Spleen (tissue), 13 donors: ENCODE measurements at places on chromosomes 3 and 15. TPM values are rescaled to one million over a fixed set of nuclear protein-coding genes. Genes with fewer than 3 reads are reported as not detected.

The PLCD1 gene
- total RNA-seq: 18.0 TPM

The GOLGA8S gene
- total RNA-seq: 0.43 TPM

The LXN gene
- 14.2 TPM for total RNA-seq

The CCDC9B gene
- total RNA-seq: 6.3 TPM

The CADM2 gene
- total RNA-seq: 3.0 TPM

DNA sequence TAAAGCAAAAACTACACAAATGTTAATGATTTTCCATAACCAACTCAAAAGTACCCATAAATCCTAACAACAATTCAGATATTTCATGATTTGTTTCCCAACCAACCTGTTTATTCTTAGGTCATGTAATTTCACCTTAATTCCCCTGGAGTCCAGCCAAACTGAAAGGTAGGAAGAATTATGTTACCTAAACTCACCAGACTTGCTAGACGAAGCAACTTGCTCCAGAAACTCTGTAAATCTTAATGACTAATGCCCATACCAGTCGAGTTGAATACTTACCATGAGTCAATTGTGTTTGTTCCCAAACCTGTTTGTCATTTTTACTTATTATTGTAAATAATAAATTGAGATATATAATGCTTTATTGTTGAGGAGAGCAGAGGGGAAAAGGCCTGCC, 1030.0 kb downstream of the TBL1XR1 start:
- no peak overlapping the region for H3K27ac ChIP-seq
- no peak for DNase-seq
- H3K36me3 ChIP-seq: no peaks in the 10 kb centered on the region
- no peaks in the 10 kb centered on the region for H3K27me3 ChIP-seq
- H3K4me3 ChIP-seq: no peak overlapping the region

- no peak for DNase-seq
- no peaks in the 10 kb centered on the region for H3K4me1 ChIP-seq
- H3K36me3 ChIP-seq: peaks cover 89% of the 10 kb centered on the region
- no peak overlapping the region for H3K4me3 ChIP-seq
Observed at GRCh38 chr3:150582620-150583019, 20.5 kb upstream of the SELENOT start.

- peaks cover 16% of the 10 kb centered on the region for H3K4me1 ChIP-seq
- DNase-seq: peak; percentile 77
- peaks cover 28% of the 10 kb centered on the region for H3K36me3 ChIP-seq
- H3K27ac ChIP-seq: no peak overlapping the region
- H3K4me3 ChIP-seq: no peak overlapping the region
Observed at GRCh38 chr3:38001456-38002081, 11.0 kb downstream of the VILL start.

- no peaks in the 10 kb centered on the region for H3K36me3 ChIP-seq
- H3K4me1 ChIP-seq: peaks cover 26% of the 10 kb centered on the region
- DNase-seq: no peak
- H3K27me3 ChIP-seq: no peaks in the 10 kb centered on the region
- H3K27ac ChIP-seq: peak overlapping the region; percentile 77
Observed at GRCh38 chr3:114307222-114307830, 13.5 kb downstream of the TIGIT start.

DNA sequence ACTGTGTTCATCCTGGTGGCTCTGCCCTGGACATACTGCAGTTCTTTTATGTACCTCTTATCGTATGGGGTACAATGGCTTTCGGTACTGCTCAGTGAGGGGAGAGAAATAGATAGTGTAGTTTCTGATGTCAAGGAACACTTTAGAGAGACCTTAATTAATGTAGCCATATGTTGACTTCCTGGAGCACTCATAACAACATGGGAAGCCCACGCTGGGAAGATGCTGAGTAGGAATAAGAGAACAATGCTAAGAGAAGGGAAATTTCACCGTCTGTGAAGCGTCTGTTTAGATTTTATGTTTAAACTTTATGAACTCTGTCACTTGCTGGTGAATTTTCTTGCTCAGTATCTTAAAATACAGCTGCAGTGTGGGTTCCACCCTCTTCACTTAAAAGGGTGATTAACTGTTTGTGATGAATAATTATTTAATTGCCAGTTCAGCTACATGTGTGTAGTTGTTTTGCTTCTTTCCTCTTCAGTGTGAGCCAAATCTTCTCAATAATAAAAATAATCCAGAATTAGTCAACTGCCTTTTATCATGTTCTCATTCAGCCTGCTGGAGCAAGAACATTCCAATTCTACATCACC, 373.1 kb upstream of the TPRG1 start:
- no peaks in the 10 kb centered on the region for H3K27me3 ChIP-seq
- H3K36me3 ChIP-seq: no peaks in the 10 kb centered on the region
- peaks cover 10% of the 10 kb centered on the region for H3K4me1 ChIP-seq
- H3K27ac ChIP-seq: no peak overlapping the region

- no peaks in the 10 kb centered on the region for H3K27me3 ChIP-seq
- no peak for DNase-seq
- no peaks in the 10 kb centered on the region for H3K36me3 ChIP-seq
- no peaks in the 10 kb centered on the region for H3K4me1 ChIP-seq
- no peak overlapping the region for H3K4me3 ChIP-seq
Observed at GRCh38 chr15:95025924-95026728, 794.8 kb downstream of the MCTP2 start.

- H3K4me3 ChIP-seq: peak within 1 kb of the TSS; percentile 37
- peaks cover 4% of the 10 kb centered on the region for H3K4me1 ChIP-seq
- H3K36me3 ChIP-seq: no peaks in the 10 kb centered on the region
- no peak for DNase-seq
- H3K27me3 ChIP-seq: peaks cover 19% of the 10 kb centered on the region
Observed at GRCh38 chr3:120284747-120285507, at the start of gene GPR156. GPR156 (minus strand) TSS chr3:120285222; CDS start chr3:120244098, 41,124 bp downstream.

- H3K36me3 ChIP-seq: no peaks in the 10 kb centered on the region
- no peaks in the 10 kb centered on the region for H3K27me3 ChIP-seq
- H3K4me3 ChIP-seq: peak overlapping the region; percentile 4
- peaks cover 71% of the 10 kb centered on the region for H3K4me1 ChIP-seq
- DNase-seq: peak; percentile 94
Observed at GRCh38 chr3:172511783-172512762, 11.2 kb downstream of the TNFSF10 start.

DNA sequence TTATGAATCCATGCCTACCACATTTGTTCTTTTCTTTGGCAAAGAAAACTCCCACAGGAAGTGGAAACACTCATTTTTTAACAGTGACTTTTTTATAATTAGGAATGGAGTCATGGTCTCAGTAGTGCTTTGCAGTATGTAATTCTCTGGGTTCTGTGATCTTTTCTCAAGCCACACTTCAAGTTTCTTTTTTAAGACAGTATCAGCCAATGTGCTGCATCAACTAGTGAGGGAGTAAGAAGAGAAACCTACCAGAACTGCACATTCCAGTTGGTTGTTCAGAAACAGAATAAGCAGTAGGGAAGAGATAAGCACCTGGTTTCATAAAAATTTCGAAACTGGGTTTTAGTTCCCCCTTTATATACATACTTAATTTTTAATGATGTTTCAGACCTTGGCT, 126.3 kb downstream of the FOXB1 start:
- H3K36me3 ChIP-seq: no peaks in the 10 kb centered on the region
- DNase-seq: no peak
- peaks cover 19% of the 10 kb centered on the region for H3K4me1 ChIP-seq
- H3K27me3 ChIP-seq: peaks cover 6% of the 10 kb centered on the region
- no peak overlapping the region for H3K4me3 ChIP-seq
- no peak overlapping the region for H3K27ac ChIP-seq

- peaks cover 15% of the 10 kb centered on the region for H3K27me3 ChIP-seq
- no peak overlapping the region for H3K4me3 ChIP-seq
- H3K4me1 ChIP-seq: peaks cover 17% of the 10 kb centered on the region
Observed at GRCh38 chr3:170909129-170909903, 879 bp upstream of the EIF5A2 start.

DNA sequence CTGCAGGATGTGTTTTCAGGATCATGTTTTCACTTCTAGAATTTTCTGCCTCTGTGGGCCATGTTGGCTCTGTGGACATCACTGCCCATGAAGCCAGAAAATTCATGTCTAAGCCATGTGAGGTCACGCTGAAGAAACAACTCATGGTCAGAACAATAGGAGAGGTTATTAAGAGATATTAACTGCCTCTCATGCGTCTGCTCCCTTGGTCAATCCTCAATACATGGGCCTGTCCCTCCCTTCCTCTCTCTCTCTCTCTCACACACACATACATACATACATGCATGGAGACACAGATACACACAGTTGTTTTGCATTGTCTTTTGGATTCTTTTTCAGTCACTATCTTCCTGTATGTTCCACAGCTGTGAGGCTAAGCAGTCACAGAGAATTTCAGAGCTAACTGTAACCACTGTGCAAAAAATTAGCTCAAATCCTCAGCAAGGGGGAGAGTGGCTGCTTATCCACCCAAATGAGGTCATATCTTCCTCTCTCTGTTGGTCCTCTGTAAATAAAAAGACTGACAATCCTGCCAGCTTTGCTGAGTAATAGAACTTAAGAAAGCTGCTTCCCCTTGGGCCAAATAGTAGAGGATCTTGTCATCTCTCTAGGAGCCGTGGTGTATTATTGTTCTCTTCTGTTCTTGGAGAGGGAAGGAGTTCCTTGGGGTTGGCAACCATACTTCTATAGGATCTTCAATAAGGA, 45.6 kb downstream of the LRTM1 start:
- no peak overlapping the region for H3K27ac ChIP-seq
- no peak for DNase-seq
- no peak overlapping the region for H3K4me3 ChIP-seq
- no peaks in the 10 kb centered on the region for H3K27me3 ChIP-seq

DNA sequence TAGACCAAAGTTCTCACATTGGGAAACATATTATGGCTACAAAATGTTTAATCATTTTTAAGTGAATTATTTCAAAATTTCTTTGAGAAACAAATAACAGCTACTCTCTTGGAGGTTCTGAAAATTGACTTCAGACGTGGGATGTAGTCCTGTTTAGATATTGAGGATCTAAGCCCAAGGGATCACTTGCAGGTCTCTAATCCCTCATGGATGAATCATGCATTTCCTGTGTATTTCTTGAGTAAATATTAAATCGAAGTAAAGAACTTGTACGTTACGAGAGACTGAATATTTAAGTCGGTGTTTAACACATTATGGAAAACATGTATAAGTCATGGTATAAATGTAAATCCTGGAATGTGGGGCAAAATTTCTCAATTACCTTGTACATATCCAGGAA, 119.8 kb downstream of the EPHA3 start:
- H3K4me3 ChIP-seq: no peak overlapping the region
- no peaks in the 10 kb centered on the region for H3K36me3 ChIP-seq
- H3K27ac ChIP-seq: no peak overlapping the region
- H3K27me3 ChIP-seq: no peaks in the 10 kb centered on the region

- H3K4me1 ChIP-seq: no peaks in the 10 kb centered on the region
- H3K27me3 ChIP-seq: no peaks in the 10 kb centered on the region
- H3K36me3 ChIP-seq: peaks cover 5% of the 10 kb centered on the region
- no peak for DNase-seq
- no peak overlapping the region for H3K27ac ChIP-seq
Observed at GRCh38 chr3:132537297-132537696, 59.8 kb upstream of the ACKR4 start.

DNA sequence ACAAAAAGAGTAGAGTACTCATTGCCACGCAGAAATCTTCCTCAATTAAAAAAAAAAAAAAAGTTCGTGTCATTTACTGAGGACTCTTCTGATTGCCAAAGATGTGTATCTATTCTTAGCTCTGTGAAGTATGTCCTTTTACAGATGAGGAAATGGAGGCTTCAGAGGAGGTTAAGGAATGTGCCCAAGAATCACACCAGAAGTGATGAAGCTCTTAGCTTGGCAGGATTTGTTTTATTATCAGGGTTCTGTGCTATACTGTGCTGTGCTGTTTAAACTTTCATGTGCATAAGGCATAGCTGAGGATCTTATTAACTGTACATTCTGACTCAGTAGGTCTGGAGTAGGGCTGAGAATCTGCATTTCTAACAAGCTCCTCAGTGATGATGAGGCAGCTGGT, 665.2 kb upstream of the ADAMTS9 start:
- H3K27me3 ChIP-seq: no peaks in the 10 kb centered on the region
- H3K27ac ChIP-seq: no peak overlapping the region
- H3K36me3 ChIP-seq: peaks cover 9% of the 10 kb centered on the region
